Activated CD4-positive, alpha-beta T cell treated with anti-CD3 and anti-CD28 coated beads, Interleukin-2, amount 50 U/mL, for 4 hours (primary cell): ENCODE measurements at places on chromosomes 5 and 9.

DNA sequence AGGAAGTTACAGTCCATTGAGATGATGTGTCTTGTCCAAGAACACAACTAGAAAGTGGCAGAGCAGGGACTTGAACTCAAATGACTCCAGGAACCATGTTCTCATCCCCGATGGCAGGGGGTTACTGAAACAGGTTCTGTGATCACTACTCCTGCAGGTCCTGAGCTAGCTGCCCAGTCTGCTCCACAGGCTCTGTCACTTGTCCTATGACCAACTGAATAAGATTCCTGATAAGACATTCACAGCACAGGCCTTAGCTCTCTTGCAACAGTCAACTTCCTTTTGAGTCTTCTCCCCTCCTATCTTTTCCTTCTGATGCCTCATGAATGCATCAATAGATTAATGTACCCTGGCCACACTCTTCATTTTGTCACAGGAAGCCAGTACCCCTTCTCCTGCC is 109.2 kb downstream of the SH3TC2 start:
- no peak for DNase-seq

DNA sequence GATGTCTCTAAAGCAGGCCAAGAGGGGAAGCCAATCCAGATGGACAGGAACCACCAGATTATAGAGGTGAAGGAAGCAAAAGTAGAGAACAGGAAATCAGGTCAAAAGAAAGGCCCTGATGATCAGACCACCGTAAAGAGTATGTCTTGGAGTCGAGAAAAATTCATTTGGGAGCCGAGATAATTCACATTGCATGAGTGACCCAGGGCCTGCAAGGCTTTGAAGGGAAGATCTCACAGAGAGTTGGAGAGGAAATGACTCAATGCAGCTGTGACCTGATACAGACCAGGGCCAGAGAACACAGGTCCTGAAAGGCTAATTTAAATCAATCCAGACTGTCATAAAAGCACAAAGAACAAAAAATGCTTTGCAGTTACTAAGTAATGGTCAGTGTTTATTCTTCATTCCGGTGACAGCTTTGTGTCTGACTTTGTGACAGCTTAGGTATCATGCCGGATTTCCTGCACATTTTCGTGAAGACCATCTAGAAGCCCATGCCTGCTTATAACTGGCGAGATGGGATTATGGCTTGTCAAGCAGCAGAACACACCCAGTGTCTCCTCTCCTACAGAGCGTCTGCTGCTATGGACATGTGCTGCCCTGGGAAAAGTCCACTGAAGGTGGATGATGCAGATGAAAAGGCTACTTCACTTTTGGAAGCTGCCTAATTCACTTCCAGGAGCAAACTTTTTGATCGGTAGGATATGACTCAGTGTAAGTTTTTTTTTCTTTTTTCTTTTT is 5.8 kb upstream of the ACTBL2 start:
- no peak for DNase-seq

DNA sequence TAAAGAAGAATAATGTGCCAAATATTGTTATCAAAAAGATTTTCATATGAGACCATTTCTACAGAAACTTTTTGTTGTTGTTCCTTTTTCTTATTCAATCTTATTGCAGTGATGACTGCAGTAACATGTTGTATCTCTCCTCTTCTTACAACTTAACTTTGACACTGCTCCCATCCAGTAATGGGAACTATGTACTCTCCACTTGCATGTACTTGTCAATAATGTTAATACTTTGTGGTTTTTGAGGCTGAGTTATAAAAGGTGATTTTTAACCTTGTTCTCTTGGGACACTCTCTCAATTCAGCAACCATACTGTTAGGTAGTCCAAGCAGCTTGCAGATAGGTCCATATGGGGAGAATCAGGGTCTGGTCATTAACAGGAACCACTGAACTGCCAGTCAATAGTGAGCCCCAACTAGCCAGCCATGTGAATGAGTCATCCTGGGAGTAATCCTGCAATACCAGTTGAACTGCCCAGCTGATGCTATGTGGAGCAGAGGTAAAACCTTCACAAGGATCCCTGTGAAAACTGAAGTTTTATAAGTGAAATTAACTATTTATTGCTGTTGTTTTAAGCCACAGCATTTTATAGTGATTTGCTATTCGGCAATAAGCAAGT is 199.6 kb upstream of the DAB2 start:
- DNase-seq: no peak

DNA sequence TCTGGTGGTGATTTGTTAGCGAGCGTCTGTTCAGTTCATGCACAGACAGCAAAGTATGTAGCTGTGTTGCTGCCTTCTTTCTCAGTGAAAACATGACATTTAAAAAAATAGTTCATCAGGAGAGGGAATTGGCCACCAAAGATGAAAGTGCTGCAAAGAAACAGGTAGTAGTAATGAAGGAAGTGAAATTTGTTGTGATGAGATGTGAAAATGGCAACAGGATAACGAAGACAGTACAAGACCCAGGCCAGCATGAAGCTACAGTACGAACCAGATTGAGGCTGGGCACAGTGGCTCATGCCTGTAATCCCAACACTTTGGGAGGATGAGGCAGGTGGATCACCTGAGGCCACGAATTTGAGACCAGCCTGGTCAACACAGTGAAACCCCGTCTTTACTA is 136.0 kb downstream of the SMARCA2 start:
- no peak for DNase-seq

GRCh38 chr5:181052672-181053487 is 12.8 kb downstream of the BTNL9 start:
- no peak for DNase-seq

GRCh38 chr9:115422932-115423440 is 305.0 kb upstream of the TNC start:
- DNase-seq: no peak

DNA sequence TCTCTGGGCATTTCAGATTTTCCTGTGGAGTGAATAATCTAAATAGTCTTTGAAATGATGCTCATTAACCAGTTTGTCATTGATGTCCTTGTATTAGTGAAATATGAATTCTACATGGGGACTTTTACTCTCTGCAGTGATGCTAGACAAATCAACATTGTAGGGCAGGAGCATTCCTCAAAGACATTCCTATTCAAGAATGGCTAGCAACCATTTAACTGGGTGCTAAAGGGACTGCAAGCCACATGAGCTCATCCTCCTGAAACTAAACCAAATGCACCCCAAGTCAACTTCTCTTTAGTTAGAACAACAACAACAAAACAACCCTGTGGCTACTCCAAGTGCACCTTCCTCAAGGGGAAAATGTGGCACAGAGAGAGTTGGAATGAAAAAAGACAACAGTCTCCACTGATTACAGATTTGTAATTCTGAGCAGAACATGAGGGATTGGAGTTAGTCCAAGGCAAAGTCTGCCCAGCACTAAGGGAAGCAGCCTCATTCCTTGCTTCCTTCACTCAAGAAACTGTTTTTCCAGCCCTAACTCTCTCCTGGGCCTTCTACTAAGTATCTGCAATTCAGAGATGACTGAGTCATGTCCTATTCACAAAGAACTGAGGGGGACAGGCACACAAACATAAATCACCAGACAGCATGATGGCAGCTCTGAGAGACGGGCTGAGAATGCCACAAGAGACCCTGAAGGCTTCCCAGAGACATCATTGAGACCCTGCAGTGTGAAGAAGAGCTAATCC is 82.0 kb upstream of the WWC1 start:
- DNase-seq: no peak

- DNase-seq: no peak
Observed at GRCh38 chr5:151110122-151110681, 29.4 kb upstream of the TNIP1 start.
